GM03348 (cell line): ENCODE measurements at places on chromosomes 5 and 9.

DNA sequence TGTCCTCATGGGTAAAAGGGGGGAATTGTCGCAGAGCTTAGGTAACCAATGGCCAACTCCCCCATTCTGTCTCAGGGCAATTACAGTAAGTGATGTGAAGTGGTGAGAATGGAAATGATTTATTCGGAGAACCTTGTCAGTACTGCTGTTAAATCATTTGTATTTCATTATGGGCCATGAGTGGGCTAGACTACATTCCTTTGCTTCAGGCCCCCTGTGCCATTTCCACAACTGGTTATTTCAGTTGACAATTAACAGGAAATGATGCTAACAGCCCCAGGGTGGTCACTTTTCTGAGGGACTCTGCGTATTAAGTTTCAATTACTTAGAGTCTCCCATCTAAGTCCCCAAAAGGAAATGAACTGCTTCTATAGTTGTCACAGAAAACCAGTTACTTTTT, 653.7 kb downstream of the CCDC171 start:
- DNase-seq: no peak

DNA sequence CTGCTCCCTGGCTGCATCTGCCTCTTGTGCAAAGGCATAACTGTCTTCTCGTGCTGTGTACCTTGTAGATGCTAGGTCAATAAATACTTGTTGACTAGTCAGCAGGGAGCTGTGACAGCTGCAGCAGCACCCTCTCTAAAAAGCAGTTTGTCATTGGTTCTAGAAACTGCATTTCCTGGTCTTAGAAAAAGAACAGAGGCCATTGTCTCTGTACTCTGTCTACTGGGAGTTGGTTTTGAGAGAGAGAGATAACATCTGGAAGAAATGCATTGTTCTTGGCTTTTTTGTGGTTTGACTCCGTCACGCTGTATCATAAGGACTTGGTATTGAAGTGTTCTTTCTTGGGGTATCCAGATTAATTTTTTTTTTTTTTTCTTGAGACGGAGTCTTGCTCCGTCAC, 32.3 kb downstream of the SH3GLB2 start:
- no peak for DNase-seq

- DNase-seq: no peak
These were observed 2.2 kb downstream of the ZCCHC9 start for GRCh38 chr5:81303563-81303962.

DNA sequence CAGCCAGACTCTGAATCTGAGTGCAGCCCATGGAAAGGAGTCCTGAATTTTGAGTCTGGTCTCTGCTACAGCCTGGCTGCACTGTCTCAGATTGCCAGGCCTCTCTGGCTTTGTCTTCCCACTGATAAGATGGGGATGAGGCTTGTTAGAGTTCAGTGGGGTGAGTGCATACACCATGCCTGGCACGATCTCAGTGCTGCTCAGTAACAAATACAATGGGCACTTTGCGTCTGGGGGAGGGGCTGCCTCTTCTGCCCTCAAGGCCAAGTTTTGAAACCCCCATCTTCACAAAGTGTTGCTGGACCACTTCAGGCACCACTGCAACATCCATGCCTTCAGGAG, 49.0 kb downstream of the PPARGC1B start:
- no peak for DNase-seq

- DNase-seq: no peak
These were observed 314.4 kb downstream of the SPOCK1 start for GRCh38 chr5:137184734-137185133.

- DNase-seq: no peak
These were observed 23.2 kb upstream of the NEURL1B start for GRCh38 chr5:172617817-172618216.

DNA sequence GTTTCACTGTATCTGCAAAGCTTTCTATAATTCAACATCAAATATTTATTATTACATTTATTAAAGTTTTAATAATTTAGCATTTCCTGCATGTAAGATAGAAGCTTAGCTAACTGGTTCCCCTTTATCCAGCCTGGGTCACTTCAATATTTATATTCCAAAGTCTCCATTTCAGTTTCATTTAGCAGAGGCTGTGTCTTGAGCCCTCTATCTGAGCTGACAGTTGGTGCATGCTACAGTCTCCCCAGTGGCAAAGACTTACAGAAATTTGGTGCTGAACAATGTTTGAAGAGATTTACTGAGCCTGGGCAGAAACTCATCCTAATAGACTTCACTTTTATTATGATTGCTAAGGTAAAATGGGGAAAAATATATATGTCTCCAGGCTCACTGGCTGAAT, 279.1 kb downstream of the TRIM32 start:
- DNase-seq: no peak

- DNase-seq: no peak
These were observed 80.8 kb upstream of the PPP2R2B start for GRCh38 chr5:146959360-146959759.
